ENCODE measurements at places on chromosomes 7 and 10.

DNA sequence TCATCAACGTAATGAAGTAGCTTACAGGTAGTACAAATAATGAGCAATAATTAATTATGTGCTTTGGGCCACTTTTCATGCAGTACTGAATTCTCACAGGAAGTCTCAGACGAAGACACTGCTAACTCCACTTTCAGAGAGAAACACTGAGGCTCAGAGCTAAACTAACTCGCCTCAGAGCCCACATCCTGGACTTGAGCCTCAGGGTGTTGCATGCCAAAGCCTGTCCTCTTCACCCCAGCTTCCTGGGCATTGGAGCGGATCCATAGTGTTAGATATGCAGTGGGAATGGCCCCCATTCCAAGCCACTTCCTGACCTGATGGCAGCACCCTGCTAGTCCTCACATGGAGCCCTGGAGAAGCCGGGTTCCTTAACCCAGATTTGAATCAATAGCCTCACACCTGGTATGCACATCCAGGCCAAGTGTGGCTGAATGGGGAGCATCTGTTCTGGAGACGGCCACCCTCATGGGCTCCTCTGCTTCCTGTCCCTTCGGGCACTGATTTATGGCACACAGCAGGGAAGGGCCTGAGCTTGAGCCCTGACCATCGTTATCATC is 265.1 kb upstream of the ZNF32 start:
- no peaks in the 10 kb centered on the region for H3K27me3 ChIP-seq
- H3K27ac ChIP-seq, result no peak overlapping the region
- H3K36me3 ChIP-seq, result no peaks in the 10 kb centered on the region
- H3K4me1 ChIP-seq, result no peaks in the 10 kb centered on the region
- no peak for DNase-seq
- no peak overlapping the region for H3K4me3 ChIP-seq

- no peak for DNase-seq
- H3K36me3 ChIP-seq, result no peaks in the 10 kb centered on the region
- H3K4me3 ChIP-seq, result no peak overlapping the region
- H3K27me3 ChIP-seq, result no peaks in the 10 kb centered on the region
- H3K27ac ChIP-seq, result no peak overlapping the region
- H3K4me1 ChIP-seq, result no peaks in the 10 kb centered on the region
Observed at GRCh38 chr7:388023-388960, 98.3 kb downstream of the FOXL3 start.

DNA sequence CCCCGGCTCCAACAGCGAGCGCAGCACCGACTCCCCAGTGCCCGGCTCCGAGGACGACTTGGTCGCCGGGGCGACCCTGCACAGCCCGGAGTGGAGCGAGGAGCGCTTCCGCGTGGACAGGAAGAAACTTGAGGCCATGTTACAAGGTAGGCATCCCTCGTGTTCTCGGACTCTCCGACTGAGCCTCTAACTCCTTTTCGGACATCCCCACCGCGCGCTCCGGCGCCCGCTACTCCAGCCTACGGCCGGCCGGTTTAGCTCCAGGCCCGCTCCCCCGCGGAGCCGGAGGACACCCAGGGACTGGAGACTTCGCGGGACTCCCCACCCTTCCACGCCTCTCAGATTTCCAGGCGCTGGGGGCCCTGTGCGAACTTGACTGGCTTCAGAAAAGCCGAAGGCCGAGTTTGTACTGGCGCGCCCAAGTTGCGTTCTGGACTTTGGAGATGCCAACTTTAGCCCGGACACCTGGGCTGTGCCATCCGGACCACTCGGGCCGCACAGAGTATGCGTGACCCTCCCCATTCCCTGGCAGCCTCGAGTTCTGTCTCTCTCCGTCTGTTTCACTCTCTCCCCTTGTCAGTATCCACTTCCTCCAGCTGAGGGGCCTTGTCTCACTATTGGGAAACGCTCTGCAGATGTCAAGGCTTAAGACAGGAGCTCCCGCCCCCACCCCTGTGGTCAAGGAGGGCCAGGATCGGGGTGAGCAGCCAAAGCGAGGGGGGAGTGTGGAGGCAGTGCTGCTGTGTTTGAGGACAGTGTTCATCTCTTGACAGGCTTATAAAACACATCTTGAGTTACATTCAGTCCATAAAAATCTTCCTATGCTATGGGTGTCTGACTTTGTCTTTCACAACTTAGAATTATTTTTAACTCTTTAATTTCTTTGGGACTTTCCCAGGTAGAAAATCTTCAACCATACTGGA is 777 bp downstream of the BICC1 start:
- no peaks in the 10 kb centered on the region for H3K36me3 ChIP-seq
- no peak overlapping the region for H3K27ac ChIP-seq
- peak; percentile 8 for DNase-seq

DNA sequence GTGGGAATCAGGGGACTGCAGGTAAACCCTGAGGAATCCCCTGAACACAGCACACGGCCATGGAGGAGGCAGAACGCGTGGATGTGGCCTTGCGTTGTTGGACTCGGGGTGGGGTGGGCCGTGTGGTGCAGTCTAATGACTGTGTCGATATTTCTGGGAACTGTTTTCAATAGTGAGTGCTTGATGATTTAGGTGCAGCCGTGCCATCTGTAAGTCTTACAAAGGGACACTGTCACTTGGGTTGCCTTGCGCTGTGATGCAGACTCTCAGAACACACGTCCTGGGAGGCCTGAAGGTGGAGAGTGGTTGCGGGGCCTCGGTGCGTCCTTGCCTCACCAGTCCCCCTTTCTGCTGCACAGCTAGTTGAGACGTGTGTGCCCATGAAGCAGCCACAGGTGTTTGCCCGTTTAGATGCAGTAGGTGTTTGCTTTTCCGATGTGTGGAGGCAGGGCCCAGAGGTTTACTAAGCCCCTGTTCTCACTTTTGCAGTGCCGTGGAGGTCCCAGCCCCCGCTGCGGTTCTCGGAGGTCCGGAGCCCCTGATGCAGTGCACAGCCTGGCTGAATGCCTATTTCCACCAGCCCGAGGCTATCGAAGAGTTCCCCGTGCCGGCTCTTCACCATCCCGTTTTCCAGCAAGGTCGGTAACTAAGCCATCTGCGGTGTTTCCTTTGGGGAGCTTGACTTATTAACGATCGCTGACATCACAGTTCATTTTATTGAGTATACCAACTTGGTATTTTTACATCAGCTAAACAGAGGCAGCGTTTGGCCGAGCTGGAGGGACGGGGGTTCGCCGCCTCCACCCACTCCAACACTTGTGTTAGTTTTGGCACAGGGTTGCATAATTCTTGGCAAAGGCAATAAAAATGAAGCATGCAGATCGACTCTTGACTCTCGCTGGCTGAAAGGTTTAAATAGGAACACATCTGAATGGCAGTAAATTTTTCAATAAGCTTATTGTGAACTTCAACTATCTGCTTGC is 240.7 kb downstream of the MGMT start:
- H3K4me1 ChIP-seq, result peaks cover 3% of the 10 kb centered on the region
- DNase-seq, result no peak
- H3K36me3 ChIP-seq, result peaks cover 34% of the 10 kb centered on the region

DNA sequence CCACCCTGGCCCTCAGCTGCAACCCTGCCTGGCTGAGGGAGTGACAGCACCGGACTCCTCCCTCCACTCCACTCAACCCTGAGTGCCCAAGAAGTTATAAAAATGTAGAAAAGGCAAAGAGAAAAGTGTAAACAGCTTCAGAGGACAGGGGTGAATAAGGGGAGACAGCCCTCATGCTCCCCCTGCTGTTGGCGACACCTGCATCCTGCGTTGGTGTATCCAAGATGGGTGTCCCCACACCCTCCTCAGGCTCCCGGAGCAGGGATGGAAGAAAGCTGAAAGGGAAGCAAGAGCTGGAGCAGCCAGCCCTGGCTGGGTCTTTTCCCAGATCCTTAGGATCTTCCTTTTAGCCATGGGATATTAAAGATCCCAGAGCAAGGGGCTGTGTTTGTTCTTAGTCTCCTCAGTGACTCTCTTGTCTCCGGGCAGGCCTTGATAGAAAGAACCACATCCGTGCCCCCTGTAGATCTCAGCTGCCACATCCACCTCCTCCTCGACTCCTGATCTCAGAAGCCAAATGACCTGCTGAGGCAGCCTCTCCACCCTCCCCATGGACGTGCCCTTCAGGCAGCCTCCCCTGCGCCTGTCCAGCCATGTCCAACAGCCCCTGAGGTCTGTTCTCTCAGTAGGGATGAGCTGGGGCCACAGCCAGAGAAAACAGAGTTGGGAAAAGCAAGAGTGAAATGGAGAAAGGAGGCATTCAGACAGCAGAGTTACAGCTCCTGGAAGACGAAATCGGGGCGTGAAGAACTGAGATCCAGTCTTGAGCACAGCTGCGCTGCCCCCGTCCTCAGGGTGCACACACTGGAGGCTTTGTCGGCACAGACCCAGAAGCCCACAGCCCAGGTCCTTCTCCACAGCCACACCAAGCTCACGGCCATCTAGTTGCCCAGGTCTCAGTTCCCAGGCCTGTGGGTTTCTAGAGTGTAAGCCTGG is 6.8 kb downstream of the FAM131B start:
- no peak overlapping the region for H3K27ac ChIP-seq
- DNase-seq, result no peak

DNA sequence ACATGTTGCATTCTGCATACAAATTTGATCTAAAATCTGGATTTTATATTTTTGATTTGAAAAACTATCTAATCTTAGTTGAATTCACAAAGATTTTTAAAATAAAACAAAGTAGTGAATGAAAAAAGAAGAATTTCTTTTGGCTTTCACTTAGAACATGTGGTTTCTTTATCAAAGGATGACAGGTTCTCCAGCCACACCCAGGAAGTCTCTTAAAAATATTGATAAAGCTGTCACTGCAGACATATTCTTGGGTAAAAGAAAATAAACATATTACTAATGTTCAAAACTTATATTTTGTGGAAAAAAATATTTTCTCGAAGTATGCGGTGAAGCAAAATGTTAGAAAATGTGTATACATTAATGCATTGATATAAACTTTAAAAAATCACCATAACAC is 44.3 kb downstream of the ARL4A start:
- H3K27ac ChIP-seq, result no peak overlapping the region
- no peak overlapping the region for H3K4me3 ChIP-seq
- H3K36me3 ChIP-seq, result no peaks in the 10 kb centered on the region
- peaks cover 20% of the 10 kb centered on the region for H3K4me1 ChIP-seq

- no peak overlapping the region for H3K27ac ChIP-seq
- peaks cover 9% of the 10 kb centered on the region for H3K27me3 ChIP-seq
- no peaks in the 10 kb centered on the region for H3K4me1 ChIP-seq
- H3K4me3 ChIP-seq, result no peak overlapping the region
- H3K36me3 ChIP-seq, result no peaks in the 10 kb centered on the region
- no peak for DNase-seq
Observed at GRCh38 chr7:101645951-101646350, 16.9 kb upstream of the MYL10 start.

- H3K36me3 ChIP-seq, result no peaks in the 10 kb centered on the region
- H3K27me3 ChIP-seq, result no peaks in the 10 kb centered on the region
- H3K27ac ChIP-seq, result no peak overlapping the region
Observed at GRCh38 chr7:128859232-128860157, 3.2 kb upstream of the ATP6V1F start.

GRCh38 chr7:106029451-106029850 is 66.4 kb downstream of the CDHR3 start:
- H3K27ac ChIP-seq, result no peak overlapping the region
- no peak for DNase-seq
- no peaks in the 10 kb centered on the region for H3K36me3 ChIP-seq
- no peaks in the 10 kb centered on the region for H3K27me3 ChIP-seq
- H3K4me1 ChIP-seq, result peaks cover 18% of the 10 kb centered on the region

GRCh38 chr10:11655836-11656235 is 44.4 kb upstream of the USP6NL start:
- no peak for DNase-seq
- H3K27me3 ChIP-seq, result peaks cover 3% of the 10 kb centered on the region
- H3K4me1 ChIP-seq, result peaks cover 6% of the 10 kb centered on the region

GRCh38 chr10:36425131-36425797 is 700.1 kb upstream of the ANKRD30A start:
- H3K4me1 ChIP-seq, result no peaks in the 10 kb centered on the region
- DNase-seq, result no peak
- no peaks in the 10 kb centered on the region for H3K36me3 ChIP-seq
- H3K27ac ChIP-seq, result no peak overlapping the region

DNA sequence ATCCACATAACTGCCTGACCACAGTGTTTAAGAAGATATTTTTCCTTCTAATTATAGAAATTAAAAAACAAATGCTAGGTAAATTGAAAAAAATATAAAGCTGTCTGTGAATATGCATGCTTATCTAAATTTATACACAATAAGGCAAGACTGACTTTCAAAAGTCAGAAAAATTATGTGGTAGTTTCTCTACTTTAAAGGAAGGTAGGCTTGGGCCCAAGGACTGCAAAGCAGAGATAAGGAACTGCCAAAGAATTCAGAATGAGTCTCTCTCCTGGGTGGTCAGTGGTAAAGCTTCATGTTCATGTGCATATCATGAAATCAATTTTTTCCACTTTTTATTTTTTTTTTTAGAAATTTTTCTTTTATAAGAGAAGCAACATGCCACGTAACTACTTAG is 998.6 kb downstream of the REEP3 start:
- no peaks in the 10 kb centered on the region for H3K27me3 ChIP-seq
- H3K36me3 ChIP-seq, result no peaks in the 10 kb centered on the region
- H3K4me1 ChIP-seq, result no peaks in the 10 kb centered on the region
- no peak for DNase-seq
- no peak overlapping the region for H3K27ac ChIP-seq

DNA sequence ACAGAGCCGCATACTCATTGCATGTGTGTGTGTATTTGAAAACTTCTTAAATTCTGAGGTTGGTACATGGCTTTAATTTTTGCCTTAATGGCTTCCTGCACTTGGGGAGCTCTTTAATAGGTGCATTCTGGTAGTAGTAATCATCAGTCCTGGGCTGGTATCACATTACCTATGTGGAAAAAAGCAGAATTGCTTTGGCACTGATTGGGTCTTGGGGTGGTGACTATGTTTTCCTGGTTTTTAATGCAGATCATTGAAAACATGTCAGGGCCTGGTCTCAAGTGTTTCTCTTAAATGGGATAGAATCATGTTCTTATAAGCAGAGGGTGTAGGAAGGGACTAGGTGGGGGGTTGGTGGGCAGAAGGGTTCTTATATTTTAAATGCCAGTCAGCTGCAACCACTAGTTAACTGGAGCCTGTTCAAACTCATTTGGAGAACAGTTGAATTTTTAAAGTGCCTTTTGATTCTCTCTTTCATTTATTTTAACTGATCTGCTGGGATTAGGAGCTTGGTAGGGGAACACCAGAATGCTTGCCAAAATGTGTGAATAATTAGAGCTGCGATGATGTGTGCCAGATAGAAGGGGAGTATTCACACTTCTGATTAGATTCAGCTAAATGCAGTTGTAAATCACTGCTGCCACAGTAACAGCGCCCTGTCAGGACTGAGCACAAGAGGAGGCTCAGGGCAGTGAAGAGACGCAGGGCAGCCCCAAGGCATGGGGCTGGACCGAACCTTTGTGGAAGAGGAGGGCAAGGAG is 633.5 kb upstream of the GALNT17 start:
- no peak for DNase-seq
- H3K27me3 ChIP-seq, result no peaks in the 10 kb centered on the region
- no peak overlapping the region for H3K4me3 ChIP-seq
- H3K27ac ChIP-seq, result no peak overlapping the region
- H3K36me3 ChIP-seq, result no peaks in the 10 kb centered on the region

- DNase-seq, result no peak
- H3K4me3 ChIP-seq, result no peak overlapping the region
- H3K4me1 ChIP-seq, result peaks cover 26% of the 10 kb centered on the region
- no peak overlapping the region for H3K27ac ChIP-seq
- no peaks in the 10 kb centered on the region for H3K36me3 ChIP-seq
Observed at GRCh38 chr10:30415593-30415992, 18.4 kb upstream of the MAP3K8 start.

Measured in activated CD4-positive, alpha-beta T cell treated with anti-CD3 and anti-CD28 coated beads for 36 hours (primary cell).